ENCODE measurements at places on chromosomes 7 and 10.

DNA sequence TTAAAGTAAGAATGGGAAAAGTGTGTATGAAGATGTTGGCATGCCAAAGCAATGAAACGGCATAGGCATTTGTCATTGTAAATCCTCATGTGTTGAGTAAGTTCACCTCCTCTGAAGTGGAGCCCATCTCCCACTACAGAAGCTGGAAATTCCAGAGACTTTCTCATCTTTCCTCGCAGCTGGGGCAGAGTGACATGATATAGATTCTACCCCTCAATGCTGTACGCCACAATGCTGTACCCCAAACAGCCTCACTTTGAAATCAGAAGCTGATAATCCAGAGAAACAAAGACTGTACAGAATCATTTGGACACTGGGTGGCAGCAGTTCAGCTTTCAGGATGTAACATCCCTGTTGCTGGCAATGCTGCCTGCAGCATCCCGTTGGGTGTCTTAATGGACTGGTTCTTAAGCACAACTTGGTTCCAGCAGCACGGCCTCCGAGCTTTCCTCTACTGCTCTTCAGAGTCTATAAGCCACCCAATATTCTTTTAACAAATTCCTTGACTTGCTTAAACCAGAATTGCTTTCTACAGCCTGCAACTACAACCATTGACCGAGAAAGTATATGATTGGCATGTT, 18.8 kb downstream of the ZC3HAV1L start:
- peak; percentile 67 for DNase-seq

- no peak for DNase-seq
These were observed 163.1 kb downstream of the UBE2H start for GRCh38 chr7:129789652-129790051.

DNA sequence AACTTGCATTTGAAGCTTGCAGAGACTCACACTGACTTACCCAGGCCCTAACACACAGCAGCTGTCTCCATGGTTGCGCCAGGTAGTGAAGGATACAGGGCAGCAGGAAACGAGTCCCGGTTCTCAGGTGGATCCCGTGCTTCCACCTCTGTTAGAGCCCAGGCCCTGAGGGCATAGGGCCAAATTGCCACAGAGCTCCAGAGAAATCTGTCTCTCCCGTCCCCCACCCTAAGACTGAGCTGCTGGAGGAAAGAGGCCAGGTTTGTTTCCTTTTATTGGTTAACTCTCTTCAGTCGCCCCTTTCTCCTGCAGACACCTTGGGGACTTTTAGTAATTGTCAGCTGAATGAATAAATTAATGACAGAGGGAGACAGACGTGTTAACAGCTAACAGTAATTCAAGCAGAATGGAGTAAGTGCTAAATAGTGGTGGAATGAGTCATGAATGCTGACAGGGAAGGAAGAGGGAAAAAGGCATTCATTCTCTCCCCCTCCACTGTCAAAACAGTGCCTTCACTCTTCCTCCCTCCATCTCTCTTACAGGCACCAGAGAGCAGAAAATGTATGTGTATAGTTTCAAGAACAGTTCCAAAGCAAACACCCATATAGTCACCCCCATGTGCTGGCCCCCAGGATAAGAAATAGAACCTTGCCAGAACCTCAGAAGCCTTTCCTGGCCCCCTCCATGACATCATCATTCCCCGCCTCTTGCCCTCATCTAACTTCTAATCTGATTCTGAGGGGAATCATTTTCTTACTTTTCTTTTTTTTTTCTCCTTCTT, 16.8 kb upstream of the DLG5 start:
- DNase-seq, result no peak

GRCh38 chr10:74821501-74821900, 4.9 kb upstream of the KAT6B start:
- no peak for DNase-seq

GRCh38 chr10:95440756-95441546, 120.2 kb downstream of the SORBS1 start:
- DNase-seq, result no peak

DNA sequence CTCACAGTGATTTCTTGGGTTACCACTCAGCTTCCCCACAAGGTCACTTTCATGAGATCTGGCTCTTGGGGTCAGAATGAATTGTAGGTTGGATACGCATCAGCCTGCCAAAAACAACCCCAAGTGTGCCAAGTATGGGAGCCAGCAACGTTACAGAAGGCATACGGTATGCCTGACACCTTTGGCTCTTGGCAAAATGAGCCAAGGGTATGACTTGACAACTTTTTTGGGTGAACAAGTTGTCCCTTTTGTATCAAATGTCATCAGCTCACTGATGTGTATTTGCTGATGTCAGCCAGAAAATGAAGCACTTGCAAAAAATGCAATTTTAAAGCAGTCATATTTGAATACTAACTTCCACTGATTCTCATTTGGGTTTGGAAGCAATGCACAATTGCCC, 168.4 kb downstream of the CACNB2 start:
- no peak for DNase-seq

Measured in inflammatory macrophage (primary cell).